ENCODE measurements at places on chromosomes 7 and 10.

- no peak for DNase-seq
These were observed 258.2 kb downstream of the USP6NL start for GRCh38 chr10:11353006-11353896.

DNA sequence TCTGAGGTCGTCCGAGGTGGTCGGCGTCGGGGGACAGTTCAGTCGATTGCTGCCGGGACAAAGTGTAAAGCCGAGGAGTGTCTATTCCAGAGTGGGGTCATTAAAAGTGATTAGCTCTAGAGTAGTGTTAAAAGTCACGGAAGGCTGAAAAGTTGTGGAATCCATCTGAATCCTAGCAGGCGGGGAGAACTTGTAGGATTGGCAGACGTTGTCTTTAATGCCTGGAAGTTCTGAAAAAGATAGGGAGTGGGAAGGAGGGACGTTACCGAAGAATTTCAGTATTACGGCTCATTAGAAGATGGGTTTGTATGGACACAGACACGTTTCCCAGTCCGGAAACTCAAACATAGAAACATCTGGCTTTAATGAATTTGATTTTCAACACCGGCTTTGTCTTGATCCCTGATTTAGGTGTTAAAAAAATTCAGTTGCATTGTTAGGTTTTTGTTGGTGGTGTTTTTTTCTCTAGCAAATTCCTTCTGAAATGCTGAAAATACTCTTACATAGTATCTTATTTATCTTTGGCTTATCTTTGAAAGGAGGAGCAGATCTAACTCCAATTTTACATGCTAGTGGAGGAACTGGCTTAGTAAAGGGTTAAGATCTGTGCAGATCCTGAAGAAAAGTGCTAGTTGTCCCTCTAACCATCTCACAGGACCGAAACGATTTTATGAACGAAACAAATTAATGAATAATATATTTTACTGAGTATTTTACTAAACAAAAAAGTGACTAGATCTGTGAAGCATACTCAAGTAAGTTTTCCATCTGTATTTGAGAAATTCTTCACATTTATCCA is 900 bp downstream of the MKLN1 start:
- DNase-seq = peak; percentile 24

GRCh38 chr7:142384493-142384922 is 126.7 kb upstream of the PRSS58 start:
- DNase-seq = peak; percentile 79

- no peak for DNase-seq
These were observed 88.4 kb downstream of the SH3PXD2A start for GRCh38 chr10:103766751-103767505.

- no peak for DNase-seq
These were observed 163.3 kb downstream of the SVIL start for GRCh38 chr10:29471544-29471859.

DNA sequence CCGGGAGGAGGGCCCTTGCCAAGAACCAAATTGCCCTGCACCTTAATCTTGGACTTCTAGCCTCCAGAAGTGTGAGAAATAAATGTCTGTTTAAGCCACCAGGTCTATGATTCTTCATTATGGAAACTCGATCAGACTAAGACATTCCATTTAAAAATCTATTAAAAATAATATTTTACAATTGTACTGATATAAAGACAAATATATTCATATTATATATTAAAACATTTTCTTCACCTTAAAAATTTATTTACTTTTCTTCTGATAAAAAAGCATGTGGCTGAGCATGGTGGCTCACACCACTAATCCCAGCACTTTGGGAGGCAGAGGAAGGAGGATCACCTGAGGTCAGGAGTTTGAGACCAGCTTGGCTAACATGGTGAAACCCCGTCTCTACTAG is 72.4 kb upstream of the CHST15 start:
- DNase-seq = no peak

DNA sequence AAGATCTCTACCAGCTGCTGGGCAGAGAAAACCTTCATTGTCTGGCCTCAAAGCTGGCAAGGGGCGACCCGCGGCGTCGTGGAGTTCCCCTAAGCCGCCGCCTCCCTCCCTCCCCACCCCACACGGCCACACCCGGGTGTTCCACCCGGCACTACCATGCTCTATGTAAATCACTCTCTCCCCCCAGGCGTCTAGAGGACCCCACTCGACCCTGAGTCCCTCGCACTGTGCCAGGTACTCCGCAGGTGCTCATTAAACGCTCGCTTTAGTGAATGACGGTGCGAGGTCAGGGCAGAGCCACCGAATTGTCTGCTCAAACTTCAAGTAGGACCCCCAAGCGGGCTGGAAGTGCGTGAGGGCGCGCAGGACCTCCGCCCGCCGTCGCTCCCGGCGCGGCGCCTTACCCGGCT is 628 bp downstream of the PARP12 start:
- peak; percentile 65 for DNase-seq

- no peak for DNase-seq
These were observed 43.3 kb upstream of the ITGA8 start for GRCh38 chr10:15763006-15763405.

DNA sequence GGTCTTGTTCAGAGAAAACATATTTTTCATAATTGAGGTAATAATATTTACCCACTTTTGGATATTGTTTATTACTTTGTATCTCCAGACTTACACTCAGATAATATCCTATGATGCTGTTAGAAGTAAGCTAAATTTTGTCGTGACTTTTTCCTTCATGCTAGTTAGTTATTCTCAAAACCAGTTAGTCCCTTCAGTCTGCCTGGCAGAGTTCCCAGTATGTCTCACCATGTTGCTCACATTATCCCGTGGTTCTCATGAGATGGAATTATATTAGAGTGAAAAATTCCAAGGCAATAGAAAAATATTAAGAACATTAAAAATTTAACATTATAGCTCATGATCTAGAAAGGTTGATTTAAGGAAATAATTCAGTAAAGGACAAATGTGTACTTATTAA is 81.5 kb upstream of the SMIM30 start:
- DNase-seq = no peak

DNA sequence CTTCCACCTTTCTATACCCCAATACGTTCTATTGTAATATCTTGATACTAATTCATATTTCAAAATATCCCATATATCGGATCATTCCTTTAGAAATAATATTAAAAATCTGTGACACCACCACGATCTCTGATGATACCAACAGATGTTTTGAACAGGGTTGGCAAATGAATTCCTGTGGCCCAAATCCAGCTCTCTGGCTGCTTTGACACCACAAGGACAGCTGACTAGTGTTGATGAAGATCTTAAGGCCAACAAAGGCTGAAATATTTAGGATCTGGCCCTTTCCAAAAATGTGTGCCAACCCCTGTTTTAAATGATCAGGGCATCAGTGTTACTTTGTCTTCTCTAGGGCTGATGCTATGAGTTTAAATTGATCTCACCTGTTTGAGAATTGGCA is 380.7 kb upstream of the PFKP start:
- DNase-seq = no peak

GRCh38 chr10:128007971-128008370 is 101.1 kb downstream of the PTPRE start:
- no peak for DNase-seq

DNA sequence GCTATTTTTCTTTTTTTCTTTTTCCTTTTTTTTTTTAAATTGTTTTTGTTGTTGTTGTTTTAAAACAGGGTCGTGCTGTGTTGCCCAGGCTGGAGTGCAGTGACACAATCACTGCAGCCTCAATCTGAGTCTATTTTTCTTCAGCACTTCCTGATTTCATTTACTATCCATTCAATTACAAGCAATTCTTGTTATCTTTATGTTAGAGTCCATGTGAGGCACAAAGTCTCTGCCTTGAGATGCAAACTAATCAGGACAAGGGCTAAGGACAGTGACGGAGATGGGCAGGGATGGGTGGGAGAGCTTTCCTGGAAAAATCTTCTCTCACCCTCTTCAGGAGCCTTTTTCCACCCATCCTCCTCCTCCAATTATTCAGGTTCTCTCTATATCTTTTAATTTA is 157.3 kb upstream of the AUTS2 start:
- DNase-seq = no peak
